ENCODE measurements at places on chromosomes 12 and 14.
A peak's percentile ranks its signal among the peaks of the same experiment; 100 is the strongest.

DNA sequence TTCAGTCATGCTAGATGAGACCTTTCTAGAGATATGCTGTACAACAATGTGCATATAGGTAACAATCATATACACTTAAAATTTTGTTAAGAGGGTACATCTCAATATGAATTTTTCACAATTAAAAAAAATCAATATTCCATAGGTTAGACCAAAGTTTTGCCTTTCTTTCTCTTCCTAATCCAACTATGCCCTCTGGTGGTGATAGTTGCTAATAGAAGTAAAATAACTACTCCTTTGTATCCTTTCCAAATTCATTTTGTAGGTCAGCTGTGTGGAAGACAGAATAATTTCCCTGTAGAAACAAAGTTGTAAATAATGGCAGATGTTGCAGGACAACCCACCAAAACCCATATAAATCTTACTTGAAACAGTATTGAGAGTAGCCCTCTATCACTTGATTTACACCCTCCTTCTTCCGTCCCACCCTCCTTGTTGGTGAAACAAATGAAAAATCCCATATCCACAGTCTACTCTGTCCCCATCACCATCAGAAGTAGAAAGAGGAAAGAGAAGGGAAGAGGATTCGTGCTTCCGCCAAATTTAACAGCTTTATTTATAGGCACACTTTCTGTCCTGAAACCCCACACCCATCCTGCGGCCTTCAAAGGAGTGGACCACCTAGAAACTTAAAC, 34.2 kb upstream of the KICS2 start:
- peak; percentile 35 for DNase-seq

DNA sequence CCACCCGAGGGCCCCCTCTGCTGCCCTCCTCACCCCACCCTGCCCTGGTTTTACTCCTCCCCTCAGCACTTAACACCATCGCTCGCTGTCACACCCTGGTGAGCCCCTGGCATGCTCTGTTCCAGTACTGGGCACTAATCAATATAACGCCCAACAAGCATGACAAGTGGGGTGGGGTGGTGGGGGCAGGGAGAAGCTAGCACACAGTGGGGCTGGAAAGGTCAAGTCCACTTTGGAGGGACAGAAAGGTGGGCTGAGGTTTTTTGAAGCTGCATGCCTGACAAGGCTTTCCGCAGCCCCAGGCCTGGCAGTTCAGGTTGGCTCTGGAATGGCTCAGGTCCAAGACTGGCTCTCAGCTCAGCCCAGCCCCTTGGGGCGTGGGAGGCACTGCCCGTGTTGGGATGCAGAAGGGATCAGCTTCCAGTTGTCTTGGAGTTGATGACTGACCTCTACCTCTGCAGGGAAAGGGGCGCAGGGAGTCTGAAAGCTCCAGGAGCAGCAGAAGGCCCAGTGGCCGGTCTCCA, 34.1 kb downstream of the PLEKHG3 start:
- DNase-seq, result no peak

DNA sequence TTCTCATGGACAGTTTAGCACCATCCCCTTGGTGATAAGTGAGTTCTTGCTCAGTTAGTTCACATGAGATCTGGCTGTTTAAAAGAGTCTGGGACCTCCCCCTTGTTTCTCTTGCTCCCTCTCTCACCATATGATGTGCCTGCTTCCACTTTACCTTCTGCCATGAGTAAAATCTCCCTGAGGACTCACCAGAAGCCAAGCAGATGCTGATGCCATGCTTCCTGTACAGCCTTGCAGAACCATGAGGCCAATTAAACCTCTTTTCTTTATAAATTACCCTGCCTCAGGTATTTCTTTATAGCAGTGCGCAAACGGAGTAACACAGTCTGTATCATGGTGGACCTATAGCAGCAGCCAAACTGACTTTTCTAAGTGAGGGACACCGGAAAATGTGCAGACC, 58.8 kb downstream of the ATP2B1 start:
- DNase-seq, result no peak

DNA sequence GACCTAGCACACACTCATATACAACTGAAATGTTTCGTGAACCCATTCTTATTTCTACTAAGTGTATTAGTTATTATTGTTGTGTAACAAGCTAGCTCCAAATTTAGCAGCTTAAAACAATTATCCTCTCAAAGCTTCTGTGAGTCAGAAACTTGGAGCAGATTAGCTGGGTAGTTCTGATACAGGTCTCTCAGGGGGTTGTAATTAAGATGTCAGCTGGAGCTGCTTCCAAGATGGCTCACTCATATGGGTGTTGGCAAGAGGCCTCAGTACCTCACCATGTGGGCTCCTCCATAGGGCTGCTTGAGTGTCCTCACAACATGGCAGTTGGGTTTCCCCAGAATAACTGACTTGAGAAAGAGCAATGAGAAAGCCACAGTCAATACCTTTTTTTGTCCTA, 9.8 kb downstream of the GPR135 start:
- DNase-seq, result no peak

DNA sequence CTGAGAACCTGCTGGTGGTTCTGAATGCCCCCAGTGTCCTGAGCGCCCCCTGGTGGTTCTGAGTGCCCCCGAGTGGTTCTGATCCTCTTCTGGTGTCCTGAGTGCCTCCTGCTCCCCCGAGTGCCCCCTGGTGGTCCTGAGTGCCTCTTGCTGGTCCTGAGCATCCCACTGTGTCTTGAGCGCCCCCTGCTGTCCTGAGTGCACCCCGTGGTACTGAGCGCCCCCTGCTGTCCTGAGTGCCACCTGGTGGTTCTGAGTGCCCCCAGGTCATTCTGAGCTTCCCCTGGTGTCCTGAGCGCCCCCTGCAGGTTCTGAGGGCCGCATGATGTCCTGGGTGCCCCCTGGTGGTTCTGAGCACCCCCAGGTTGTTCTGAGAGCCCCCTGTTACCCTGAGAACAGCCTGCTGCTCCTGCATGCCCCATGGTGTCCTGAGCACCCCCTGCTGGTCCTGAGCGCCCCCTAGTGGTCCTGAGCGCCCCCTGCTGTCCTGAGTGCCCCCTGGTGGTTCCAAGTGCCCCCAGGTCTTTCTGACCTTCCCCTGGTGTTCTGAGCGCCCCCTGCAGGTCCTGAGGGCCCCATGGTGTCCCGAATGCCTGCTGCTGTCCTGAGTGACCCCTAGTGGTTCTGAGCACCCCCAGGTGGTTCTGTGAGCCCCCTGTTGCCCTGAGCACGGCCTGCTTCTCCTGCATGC, 1165.4 kb downstream of the TMEM121 start:
- no peak for DNase-seq

GRCh38 chr12:76945867-76946266, 67.0 kb upstream of the CSRP2 start:
- no peak for DNase-seq

DNA sequence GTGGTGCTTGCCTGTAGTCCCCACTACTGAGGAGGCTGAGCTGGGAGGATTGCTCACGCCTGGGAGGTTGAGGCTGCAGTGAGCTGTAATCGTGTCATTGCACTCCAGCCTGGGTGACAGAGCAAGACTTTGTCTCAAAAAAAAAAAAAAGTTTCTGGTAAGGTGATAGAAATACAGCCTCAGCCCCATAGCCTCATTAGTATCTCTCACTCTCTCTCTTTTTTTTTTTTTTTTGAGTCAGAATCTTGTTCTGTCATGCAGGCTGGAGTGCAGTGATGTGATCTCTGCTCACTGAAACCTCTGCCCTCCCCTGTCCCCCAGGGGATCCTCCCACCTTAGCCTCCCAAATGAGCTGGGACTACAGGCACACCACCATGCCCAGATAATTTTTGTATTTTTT, 19.2 kb downstream of the MTHFD1 start:
- no peak for DNase-seq

DNA sequence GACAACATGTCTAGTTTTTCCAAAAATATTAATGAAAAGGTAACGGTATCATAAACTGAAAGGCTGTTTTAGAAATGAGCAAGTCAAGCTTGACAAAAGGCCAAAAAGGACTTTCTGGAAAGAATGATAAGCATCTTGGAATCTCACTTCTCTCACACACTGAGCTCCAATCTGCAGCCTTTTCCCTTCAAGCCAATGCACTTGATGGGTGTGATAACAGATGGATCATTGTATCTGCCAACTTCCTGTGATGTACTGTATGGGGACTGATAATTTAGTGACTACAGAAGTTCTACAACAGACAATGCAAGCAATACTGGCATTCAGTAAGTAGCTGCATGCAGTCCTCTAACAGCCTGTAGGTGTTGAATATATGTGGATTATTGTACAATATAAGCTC, 147.1 kb downstream of the MED13L start:
- no peak for DNase-seq

- no peak for DNase-seq
Observed at GRCh38 chr12:4308334-4308950, 12.6 kb upstream of the TIGAR start.

DNA sequence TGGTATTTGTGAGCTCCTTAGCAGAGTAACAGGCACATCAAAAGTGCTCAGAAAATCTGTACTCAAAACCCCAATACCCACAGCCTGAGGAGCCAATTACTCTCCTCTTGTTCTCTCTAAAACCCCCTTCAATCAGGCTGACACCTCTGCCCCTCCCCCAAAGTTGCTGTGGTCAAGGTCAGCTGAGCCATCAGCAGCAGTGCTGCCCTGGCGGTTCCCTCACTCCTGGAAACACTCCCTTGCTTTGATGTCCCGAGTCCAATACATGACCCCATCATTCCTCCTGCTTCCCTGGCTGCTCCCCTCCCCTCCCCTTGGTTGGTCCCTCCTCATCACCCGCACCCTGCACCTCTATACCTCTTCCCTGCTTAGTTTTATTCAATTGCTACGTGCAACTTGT, 57.2 kb upstream of the C14orf132 start:
- no peak for DNase-seq

- DNase-seq, result no peak
Observed at GRCh38 chr14:33755358-33755757, 195.5 kb downstream of the EGLN3 start.

DNA sequence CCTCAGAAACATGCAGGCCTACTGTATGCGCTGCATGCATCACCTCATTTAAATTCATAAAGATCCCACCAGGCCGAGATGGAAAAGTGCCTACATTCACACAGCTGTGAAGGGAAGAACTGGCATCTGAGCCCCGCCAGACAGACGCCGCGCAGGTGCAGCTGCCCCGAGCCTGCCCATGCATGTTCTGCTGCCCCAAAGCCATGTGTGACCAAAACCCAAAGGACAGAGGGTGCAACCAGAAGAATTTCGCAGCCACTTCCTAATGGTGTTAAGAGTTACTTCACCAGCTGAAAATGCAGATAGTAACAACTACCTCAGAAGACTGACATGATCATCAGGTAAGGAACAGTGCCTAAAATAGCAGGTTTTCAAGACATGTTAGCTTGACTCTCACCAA, 13.5 kb upstream of the KRT8 start:
- DNase-seq, result no peak

GRCh38 chr12:96143392-96143791, 50.8 kb upstream of the ELK3 start:
- DNase-seq, result no peak

DNA sequence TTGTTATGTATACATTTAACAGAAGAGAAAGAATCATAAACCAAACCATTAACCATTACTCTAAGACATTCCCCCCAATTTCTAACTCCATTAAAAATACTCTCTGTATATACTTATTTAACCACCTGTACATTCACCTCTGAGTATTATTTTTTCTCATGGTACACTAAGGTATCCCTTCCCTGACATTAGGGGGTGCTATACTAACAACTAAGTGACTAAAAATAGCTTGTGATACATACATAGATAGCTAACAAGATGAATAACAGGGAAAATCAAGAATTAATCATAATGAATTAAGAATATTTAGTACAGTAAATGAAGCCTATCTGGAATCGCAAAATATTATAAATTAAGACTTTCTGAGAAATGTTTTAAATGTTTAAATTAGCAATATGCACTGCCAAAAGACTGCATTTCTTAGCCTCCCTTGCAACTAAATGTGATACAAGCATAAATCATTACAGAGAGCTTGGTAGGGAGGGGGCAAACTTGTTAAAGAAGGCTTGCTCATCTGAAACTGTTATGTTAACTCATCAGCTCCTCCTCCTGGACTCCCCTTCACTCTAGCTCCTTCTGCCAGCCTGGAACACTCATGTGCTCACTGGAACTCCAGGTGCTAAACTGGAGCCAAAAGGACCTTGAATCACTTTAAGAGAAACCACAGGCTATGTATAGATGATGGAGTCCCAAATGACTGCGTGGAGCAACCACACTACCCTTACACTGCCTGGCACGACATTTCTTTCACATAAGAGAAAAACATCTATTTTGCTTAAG, 14.9 kb downstream of the C2CD5 start:
- DNase-seq, result no peak

GRCh38 chr14:70177081-70177800, 11.5 kb downstream of the SLC8A3 start:
- DNase-seq, result no peak

DNA sequence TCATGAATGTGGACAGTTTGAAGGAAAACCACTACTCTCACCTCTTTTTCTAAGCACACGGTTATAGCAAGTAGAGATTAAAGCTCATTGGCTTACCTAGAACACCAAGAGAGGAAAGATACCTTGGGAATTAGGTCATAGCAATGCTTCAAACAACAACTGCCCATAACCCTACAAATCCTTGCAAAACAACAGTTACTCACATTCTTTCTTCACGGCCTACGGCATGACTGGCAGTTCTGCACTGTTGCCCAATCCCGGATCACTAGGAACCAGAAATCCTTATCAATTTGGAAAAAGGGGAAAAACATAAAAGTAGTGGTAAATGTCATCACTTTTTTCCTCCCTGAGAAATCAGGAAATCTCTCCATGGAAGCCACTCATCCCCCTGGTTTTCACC, 9.6 kb upstream of the ISM2 start:
- DNase-seq, result no peak

DNA sequence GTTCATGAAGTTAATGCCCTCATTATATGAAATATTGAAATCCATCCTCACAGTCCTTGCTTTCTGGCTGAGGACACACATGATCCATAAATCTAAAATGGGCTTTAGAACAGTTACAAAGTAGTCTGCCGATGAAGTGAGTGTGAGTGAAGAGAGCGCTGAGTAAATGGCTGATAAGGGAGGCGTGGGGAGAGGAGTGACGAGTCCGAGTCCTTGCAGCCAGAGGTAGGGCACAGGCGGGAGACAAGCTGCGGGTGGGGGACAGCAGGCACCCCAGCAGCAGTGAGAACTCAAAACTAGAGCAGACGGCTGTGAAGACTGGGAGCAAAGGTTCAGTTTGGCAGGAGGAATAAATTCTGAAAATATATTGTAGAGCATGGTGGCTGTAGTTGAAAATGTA, 140.1 kb upstream of the ATP2B1 start:
- no peak for DNase-seq

DNA sequence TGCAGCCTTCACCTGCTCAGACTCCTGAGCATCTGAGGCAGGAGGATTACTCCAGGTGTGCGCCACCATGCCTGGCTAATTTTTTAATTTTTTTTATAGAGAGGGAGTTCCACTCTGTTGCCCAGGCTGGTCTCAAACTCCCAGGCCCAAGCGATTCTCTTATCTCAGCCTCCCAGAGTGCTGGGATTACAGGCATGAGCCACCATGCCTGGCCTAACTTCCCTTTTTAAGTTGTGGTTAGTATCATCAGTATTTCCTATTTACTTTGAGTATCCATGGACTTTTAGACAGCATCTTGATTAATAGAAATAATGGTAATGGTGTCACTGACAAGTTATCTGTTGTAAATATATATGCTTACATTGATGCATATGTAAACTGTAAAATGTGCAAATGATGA, 116.9 kb downstream of the FGD4 start:
- no peak for DNase-seq

GRCh38 chr12:23236811-23237210, 611.8 kb downstream of the ETNK1 start:
- DNase-seq, result no peak
